ENCODE measurements at places on chromosomes 7 and 10. TPM values are rescaled to one million over a fixed set of nuclear protein-coding genes. Genes with fewer than 3 reads are reported as not detected.

The HGF gene
- 4.8 TPM for total RNA-seq

The PNLIPRP1 gene
- total RNA-seq, result not detected

The TMEM213 gene
- total RNA-seq, result not detected

The ZNF138 gene
- 13.9 TPM for total RNA-seq

The HERPUD2 gene
- total RNA-seq, result 42.6 TPM

The C10orf67 gene
- 0.60 TPM for total RNA-seq

The RADIL gene
- 6.3 TPM for total RNA-seq

The MOGAT3 gene
- total RNA-seq, result not detected

The CLDN4 gene
- 0.60 TPM for total RNA-seq

DNA sequence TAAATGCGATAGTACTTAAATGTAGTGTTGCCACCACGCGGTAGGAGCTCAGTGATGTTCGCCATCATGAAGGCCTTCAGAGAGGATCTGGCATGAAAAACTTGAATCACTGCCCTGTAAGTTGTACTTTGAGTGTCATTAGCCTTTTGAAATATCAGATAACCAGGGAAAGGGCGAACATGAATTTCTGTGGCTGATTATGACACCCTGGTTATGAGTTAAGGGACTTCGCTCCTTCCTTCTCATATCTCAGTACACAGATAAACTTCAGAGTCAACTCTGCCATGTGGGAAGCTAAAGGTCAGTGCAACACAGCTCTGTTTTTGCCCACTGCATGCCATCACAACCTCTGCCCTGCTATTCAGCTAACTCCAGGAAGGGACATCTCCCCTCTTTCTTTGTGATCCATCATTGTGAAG lies 8.9 kb upstream of the ACSL5 start:
- no peak for DNase-seq

DNA sequence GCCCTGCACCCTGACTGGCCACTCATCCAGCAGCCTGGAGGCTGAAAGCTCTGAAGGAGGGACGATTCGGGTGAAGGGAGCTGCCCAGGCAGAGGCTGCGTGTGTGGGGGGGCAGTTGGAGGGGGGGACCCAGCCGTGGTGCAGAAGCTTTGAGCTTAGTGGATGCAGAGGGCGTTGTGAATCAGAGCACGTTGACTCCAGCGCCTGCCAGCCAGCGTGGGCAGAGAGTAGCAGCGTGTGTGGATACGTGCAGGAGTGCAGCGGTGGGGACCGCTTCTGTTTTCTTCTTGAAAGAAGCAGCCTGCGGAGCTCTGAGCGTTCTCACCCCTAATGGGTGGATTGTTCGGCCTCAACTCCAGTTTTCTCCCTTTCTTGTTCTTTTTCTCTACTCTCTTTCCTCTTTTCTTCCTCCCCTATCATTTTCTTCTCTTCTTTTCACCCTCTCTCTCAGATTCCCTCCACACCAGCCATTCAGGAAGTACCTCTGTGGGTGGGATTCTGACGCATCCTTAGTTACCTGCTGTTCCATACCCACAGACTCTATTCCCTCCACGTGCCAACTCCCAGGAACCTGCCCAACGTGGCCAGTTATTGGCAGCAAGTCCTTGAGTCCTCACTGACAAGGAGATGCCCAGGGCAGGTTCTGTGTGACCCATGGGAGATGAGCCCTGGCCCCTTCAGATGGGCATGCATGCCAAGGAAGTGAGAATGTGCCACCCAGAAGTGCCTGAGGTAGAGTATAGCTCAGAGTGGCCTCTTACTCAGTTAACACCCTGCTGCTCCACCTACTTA lies 47.4 kb downstream of the SORCS3 start:
- no peak for DNase-seq

GRCh38 chr10:49441488-49442476 lies 45.9 kb upstream of the DRGX start:
- DNase-seq, result no peak

DNA sequence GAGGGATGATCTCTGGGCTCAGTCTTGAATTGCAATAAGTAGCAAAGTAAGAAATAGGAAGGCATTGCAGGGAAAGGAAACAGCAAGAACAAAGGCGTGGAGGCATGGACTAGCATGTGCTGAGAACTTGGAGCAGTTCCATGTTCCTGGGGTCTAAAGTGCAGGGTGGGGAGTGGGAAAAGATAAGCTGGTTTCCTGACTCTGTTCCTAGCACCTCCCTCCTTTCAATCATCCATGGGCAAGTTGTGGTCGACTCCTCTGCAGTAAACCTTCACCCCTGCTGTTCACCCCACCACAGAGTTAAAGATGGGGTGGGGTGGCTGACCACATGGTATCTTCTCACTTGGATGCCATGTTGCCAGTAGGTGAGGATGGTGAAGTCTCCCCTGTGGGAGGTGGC lies 29.6 kb downstream of the RPS24 start:
- DNase-seq, result no peak

- peak; percentile 63 for DNase-seq
These were observed 29.5 kb upstream of the BMS1 start for GRCh38 chr10:42753126-42753506.

GRCh38 chr7:80830584-80831285 lies 88.1 kb downstream of the SEMA3C start:
- no peak for DNase-seq

DNA sequence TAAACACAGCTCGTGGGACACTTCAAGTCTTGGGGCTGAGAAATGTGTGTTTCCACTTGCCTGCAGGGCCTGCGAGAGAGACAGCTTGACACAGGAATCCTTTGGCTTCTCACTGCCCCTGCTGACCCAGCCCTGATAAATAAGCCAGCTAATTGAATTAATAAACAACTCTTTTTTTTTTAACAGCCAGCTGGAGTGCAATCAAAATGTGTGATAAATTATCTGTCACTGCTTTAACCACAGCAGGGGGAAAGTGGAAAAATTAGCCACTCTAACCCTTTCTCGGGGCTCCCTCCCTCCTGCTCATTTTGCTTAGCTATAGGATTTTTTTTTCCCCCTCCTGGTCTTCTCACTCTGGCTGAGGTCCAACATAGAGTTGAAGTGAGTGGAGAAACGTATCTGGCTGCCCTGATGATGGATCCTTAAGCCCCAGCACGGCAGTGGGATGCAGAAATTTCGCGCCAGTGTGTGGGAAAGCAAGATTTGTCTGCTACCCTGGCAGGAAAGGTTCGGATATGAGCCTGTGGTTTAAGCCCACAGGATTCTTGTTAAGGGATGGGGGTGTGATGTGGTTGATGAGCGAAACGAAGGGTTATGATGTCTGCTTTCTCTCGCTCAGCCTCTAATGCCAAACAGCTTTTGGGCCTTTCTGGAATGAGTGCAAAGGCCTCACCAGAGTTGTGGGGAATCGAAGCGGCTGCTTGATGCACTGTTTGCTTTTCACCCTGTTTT lies 173.8 kb downstream of the TRIL start:
- no peak for DNase-seq

DNA sequence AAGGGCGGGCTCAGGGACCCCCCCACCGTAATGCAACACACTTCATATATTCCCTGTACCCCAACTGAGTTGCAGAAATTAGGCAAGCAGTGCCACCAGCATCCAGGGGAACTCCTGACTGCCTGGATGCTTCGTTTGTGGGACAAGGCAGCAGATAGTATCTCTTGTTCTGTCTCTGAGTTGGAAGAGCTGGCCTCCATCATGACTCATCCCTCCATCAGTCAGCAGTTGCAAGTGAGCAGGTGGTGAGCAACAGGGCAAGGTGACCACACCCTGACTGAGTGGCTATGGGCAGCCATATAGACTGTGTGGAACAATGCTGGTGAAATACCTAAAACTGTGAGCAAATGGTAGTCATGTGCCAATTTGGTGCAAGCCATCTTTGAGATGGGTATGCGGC lies 22.8 kb upstream of the ADAMTS14 start:
- no peak for DNase-seq

DNA sequence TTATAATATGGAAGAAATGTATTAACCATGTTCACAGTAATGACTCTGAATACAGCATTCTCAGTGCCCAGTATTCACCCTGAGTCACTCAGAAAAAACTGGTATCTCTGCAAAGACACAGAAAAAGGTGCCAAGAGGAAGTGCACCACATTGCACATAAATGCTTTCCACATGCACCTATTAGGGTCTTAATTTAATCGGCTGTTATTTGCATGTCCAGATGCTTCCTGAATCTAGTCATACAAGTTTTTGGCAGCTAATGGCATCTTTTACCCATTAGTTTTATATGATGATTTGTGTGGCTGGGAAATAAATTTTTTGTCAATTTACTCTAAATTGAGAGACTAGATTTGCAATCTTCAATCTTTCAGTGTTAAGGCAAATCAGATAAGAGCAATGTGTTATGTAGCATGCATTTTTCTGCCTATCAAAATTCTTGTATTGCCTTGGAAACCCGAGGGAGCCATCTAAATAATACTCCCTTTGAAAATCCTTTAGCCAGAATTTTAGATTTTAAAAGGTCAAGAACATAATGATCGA lies 58.2 kb downstream of the ZNF680 start:
- no peak for DNase-seq

GRCh38 chr10:6059506-6059905 lies 2.7 kb downstream of the IL2RA start:
- no peak for DNase-seq

GRCh38 chr7:85489498-85489897 lies 302.6 kb upstream of the SEMA3D start:
- DNase-seq, result no peak

GRCh38 chr10:110827875-110828274 lies 43.9 kb upstream of the PDCD4 start:
- DNase-seq, result no peak

DNA sequence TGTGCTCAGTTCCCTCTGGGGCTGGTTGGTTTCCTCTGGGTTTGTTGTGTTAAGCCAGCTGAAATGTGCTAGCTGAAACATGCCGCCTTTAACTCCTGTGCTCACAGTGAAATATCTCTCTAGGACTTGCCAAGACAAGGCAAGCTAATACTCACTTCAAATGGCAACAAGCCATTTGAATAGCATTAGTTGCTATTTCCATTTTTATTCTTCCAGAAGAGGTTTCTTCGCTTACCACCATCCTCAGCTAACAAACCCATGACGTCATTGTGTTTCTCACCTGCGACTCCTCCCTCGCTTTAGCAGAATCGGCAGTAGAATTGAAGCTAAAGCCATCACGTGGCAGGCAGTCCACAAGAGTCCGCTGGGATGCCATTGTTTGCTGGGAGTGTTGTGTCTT lies 61.3 kb downstream of the ZNF22 start:
- DNase-seq, result no peak

DNA sequence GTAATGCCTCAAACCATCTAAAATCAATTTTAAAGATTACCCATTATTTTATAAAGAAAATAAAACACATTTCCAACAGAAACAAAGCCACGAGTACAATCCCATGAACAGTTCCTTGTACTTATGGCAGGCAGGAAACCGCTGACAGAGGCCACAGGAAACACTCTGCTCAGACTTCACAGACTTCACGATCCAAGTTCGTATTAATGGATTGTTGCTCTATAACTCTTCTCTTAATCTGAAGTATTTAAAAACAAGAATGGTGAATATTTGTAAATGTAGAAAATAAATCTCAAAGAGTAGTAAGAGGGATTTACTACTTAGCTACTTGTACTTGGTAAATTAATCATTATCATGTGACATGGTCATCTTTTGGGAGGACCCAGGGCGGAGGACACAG lies 78.3 kb downstream of the SNX10 start:
- no peak for DNase-seq

- DNase-seq, result no peak
These were observed 31.6 kb downstream of the MKLN1 start for GRCh38 chr7:131359136-131359776.

- no peak for DNase-seq
These were observed 626.1 kb upstream of the NRG3 start for GRCh38 chr10:81248886-81249285.

DNA sequence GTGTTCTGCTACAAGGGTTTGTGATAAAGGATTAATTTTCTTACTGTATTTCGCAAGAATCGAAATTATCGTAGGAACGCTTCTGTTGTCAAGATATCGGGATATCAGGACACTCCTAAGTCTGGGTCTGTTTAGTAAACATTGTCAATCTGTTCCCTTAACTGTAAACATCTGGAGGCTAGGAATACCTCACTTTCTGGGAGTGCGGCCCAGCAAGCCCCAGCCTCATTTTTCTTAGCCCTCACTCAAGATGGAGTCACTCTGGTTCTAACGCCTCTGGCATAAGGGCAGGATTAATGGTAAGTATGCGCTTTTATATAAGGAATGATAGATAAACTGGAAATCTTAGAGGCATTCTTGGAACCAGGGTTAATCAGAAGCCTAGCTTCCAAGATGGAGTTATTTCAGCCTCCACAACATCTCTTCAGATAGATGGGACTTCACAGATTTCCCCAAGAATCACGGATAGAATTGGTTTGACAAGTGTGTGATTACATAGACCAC lies 30.1 kb upstream of the CCL24 start:
- DNase-seq, result no peak

GRCh38 chr10:106820579-106820978 lies 343.9 kb downstream of the SORCS1 start:
- DNase-seq, result no peak

GRCh38 chr7:75879771-75880184 lies 944 bp downstream of the RHBDD2 start:
- no peak for DNase-seq

- DNase-seq, result no peak
These were observed 1.8 kb upstream of the METTL27 start for GRCh38 chr7:73844131-73844547.

DNA sequence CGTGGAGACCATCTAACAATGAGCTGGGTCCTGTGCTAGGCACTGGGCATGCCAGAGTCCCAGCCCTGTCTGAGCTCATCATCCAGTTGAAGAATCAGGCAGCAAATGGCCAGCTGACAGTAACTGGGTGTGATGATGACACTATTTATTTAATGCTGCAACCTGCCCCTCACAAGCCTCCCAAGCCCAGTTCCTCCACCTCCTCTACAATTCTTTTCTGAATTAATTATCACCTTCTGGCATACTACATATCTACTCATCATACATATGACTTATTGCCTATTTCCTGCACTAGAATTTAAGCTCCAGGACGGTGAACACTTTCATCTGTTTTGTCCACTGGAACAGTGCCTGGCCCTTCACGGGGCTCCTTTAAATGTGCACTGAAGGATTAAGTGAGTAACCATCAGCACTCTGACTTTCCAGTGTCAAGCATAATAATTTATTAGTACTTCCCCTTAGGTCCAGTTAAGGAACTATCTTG lies 96.7 kb upstream of the LAMB4 start:
- no peak for DNase-seq

GRCh38 chr10:103653581-103654037 lies 160.1 kb downstream of the NEURL1 start:
- DNase-seq, result no peak

- no peak for DNase-seq
These were observed 20.0 kb downstream of the AVPI1 start for GRCh38 chr10:97666992-97667391.

DNA sequence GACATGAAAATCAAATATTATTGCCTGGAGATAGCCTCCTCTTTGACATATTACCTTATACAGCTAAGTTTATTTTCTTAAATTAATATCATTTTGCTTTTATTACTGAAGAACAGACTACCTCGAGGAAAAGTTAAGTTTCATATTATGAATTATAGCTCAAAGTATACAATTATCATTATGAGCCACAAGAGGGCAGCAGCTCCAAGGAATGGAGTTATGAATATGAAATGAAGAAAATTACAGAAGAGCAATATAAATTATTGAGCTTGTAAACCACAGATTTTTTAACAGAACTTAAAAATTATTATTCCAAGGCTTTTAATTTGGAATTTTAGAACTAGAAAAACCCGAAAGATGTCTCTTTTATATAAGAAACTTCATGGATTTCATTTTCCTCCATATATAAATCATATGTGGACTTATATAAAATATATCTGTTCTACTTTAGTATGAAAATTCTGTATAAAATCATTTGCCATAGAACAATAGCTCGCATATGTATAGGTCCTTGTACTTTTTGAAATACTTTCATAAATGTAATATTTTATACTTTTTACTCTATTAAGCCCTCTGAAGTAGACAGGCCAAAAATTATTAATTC lies 40.1 kb downstream of the IQUB start:
- DNase-seq, result no peak
